Activated CD4-positive, alpha-beta T cell treated with anti-CD3 and anti-CD28 coated beads for 4 hours (primary cell): ENCODE measurements at places on chromosomes 4 and X.

DNA sequence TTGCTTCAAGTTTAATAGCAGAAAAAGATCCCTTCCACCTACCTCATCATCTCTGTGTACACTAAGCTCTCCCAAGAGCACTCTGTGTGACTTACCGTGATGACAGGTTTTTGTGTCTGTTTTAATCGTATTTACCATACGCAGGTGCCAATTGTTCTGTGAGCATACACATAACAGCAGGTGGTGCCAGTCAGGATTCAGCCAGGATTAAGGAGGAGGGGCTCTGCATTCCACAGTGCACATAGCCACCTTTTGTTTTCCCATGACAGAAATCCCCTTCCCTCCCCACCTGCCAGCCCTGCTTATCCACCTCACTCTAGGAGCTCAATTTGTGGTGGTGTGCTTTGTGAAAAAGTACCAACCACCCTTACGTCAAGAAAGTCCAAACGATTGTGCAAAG, 14.8 kb downstream of the ANK2 start:
- no peak for DNase-seq

DNA sequence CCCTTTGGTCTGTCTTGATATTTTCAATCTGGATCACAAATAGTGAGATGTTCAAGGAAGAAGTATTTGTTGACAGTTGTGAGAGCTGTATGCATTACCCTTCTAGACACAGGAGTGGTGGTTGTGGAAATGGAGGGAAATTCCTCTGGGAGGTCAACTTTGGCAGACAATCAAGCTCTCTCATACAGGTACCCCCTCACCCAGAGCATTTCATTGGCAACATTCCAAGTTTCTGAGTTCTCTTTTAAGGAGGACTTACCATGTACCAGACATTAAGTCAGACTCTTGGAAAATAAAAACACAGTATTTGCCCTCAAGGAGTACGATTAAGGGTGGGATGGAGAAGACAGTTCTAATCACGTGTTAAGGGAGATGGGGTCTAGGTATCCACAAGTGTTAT, 45.3 kb downstream of the KLHL15 start:
- no peak for DNase-seq

- DNase-seq = no peak
Observed at GRCh38 chr4:88144866-88145300, 13.6 kb downstream of the ABCG2 start.

DNA sequence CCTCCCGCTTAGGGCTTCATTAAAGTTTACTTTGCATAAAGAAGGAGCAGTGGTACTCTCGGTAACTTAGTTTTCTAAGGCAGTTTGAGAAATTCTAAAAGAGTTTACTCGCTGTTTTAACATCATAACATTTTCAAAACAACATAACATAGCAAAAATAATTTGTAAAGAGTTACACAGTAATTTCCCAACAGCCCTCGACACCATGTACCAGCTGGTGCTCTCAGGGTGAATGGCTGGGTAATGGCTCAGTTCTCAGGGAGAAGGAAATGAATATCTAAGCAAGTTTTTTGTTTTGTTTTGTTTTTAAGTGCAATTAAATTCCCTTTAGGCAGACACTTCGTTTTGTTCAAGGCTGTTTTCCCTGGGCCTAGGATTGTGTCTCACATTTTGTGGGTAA, 435.3 kb downstream of the C4orf33 start:
- no peak for DNase-seq

GRCh38 chr4:121242188-121242750, 78.1 kb upstream of the TNIP3 start:
- DNase-seq = no peak
